ENCODE measurements at places on chromosomes 16 and 17.

GRCh38 chr16:87445486-87445885 is 47.3 kb downstream of the ZCCHC14 start:
- no peak for DNase-seq

DNA sequence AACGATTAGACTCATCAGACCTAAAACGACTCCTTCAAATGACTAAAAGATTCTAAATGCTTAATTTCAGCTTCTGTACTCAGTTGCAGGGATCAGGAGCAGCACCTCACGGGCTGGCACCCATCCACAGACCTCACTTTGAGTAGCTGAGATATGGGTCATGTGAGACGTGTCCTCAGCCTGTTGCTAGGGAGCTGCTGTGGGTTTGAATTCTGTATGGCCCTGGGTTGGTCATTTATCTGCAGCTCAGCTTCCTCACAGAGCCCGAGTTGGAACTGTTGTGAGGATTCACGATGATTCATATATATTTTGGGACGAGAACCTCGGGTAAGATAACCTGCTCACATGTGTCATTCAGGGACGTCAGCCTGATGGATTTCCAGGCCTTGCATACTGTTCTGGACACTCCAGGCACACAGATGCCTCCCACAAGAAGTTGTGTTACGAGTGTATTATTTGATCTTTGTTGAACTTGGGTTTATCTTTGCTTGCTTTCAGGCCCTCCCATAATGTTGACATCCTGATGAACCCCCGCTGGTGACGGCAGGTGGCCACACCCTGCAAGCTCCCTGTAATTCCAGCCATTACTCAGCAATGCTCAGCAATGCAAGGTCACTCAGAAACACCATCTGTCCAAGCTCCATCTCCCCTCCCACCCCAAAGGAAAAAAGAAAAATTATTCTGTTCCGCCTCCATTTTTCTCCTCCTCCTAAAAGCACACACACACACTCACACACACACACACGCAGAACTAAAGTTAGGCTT is 137.6 kb downstream of the RBFOX3 start:
- DNase-seq: no peak

DNA sequence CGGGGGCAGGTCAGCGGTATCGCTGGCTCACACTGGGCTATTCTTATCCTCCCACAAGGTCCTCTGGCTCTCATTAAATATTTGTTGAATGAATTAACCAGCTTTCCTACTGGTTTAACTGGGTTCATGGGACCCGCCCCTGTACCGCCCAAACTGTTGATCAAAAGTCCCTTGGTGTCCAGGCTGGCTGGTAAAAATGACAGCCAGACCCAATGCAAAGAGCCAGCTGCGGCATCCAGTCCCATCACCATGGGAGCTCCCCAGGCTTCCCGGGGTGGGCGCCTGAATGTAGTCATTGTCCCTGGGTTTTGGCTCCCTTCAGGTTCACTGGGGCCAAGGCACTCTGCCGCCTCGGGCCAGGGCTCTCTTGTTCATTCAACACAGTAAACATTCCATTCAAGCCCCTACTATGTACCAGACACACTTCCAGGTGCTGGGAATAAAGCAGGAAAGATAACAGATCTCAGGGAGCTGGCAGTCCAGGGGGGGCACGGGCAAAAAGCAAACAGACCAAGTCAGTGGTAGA is 11.7 kb upstream of the ATP2C2 start:
- DNase-seq: no peak

- DNase-seq: no peak
Measured at GRCh38 chr17:231966-232807, 50.7 kb upstream of the DOC2B start.

GRCh38 chr16:46920402-46921068 is 36.4 kb downstream of the GPT2 start:
- no peak for DNase-seq

Measured in activated CD4-positive, alpha-beta T cell treated with anti-CD3 and anti-CD28 coated beads for 4 hours (primary cell).